ENCODE measurements at places on chromosomes 3 and 15. TPM values are rescaled to one million over a fixed set of nuclear protein-coding genes. Genes with fewer than 3 reads are reported as not detected.

Gene FAM107A
- polyA plus RNA-seq = 152 TPM

Gene MCTP2
- 3.9 TPM for polyA plus RNA-seq

DNA sequence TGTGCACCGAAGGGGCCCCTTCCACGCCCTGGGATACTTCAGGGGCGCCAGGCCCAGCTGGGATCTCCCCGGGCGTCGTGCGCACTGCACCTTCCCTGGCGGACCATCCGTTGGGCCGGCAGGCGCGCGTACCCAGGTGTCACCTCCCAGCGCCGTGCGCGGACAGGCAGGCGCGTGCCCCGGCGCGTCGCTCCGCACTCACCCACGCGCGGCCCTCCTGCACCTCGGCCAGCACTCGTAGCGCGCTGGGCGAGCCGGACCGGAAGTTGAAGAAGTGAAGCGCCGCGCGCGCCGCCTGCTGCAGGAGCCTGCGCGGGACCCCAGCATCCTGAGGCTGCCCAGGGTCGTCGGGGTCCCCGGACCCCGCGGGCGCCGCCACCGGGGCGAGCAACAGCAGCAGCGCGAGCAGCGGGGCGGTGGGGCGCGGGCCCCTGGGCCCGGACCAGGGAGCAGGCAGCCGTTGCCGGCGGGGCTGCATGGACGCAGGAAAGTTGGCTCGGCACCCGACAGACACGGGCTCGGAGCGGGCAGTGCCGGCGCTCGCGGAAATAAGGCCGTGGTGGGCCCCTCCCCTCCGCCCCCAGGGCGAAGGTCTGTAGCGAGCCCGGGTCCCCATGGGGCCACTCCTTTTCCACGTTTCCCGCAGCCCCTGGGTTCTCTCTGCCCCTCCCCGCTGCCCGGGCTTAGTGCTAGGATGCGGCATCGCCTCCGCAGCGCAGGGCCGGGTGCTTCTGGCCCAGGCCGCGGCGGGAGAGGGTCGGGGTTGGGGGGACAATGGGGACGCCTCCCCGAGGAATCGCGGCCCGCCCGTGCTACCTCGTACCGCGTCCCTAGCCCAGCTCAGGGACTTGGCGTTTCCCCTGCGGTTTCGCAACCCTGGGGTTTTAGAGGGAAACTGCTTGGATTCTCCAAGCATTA lies at the start of gene RARRES1:
RARRES1 (minus strand) TSS at position 520 of the 918 bp plus-strand sequence; CDS start at position 478, 42 bp downstream.
- DNase-seq = peak; percentile 14

- no peak for DNase-seq
These were observed 29.2 kb downstream of the MYO5A start for GRCh38 chr15:52499506-52499905.

- DNase-seq = no peak
These were observed 264.6 kb upstream of the COL8A1 start for GRCh38 chr3:99373846-99374210.

- no peak for DNase-seq
These were observed 6.5 kb upstream of the GSK3B start for GRCh38 chr3:120100711-120101110.

DNA sequence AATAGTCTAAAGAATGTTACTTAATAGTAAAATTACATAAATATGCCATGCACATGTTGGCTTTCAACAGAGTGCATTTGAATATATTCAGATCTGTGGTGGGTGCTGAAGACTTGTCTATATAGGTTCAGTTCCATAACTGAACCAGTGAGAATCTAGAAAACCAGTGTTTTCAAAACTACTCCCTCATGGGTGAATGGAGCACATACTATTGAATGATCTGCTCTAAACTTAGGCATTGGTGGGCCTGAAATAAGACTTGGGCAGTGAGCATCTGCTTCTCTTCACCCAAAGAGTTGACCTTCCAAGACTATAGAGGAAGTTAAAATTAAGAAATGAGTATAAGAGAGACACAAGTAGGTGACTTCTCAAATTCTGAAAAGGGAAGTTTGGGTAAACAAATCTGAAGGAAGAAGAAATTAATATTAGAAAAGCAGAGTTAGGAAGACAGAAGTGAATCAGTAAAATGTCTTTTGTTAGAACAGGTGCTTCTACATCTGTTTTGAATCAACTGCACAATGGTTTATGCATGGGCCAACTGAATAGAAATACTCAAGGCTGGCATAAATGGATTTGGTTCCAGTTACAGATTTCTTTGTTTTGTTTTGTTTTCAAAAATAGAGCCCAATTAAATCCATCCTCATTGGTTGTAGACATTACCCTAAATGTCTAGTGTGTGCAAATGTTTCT lies 19.3 kb downstream of the ALCAM start:
- DNase-seq = no peak

DNA sequence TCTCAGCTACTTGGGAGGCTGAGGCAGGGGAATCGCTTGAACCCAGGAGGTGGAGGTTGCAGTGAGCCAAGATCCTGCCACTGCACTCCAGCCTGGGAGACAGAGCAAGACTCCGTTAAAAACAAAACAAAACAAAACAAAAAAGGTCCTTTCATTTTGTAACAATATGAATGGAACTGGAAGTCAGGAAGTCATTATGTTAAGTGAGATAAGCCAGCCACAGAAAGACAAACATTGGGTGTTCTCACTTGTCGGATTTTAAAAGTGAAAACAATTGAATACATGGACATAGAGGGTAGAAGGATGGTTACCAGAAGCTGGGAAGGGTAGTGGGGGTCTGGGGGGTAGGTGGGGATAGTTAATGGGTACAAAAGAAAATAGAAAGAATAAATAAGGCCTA lies 12.5 kb upstream of the B3GALNT1 start:
- no peak for DNase-seq

Data from urinary bladder (tissue), 4 donors.